Prostate gland (tissue), 2 donors: ENCODE measurements at places on chromosomes 3 and 15.

- DNase-seq = no peak
Observed at GRCh38 chr3:150296123-150296735, 111.9 kb upstream of the TSC22D2 start.

- peak; percentile 12 for DNase-seq
Observed at GRCh38 chr3:13850161-13850945, 29.5 kb downstream of the WNT7A start.

DNA sequence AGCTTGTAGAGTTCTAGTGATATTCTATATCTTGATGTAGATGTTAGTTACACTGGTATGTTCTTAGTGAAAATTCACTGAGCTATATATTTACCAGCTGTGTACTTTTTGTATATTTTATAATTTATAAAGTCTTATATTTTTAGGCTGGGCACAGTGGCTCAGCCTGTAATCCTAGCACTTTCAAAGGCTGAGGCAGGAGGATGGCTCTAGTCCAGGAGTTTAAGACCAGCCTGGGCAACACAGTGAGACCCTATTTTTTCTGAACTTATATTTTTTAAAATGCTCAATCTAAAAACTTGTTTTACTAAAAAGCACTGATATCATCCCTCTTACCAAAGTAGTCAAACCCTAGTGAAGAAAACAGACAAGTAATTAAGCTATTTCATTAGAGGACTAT is 5.1 kb downstream of the MYO9A start:
- DNase-seq = no peak

GRCh38 chr15:77118882-77119321 is 48.0 kb upstream of the TSPAN3 start:
- DNase-seq = peak; percentile 42

DNA sequence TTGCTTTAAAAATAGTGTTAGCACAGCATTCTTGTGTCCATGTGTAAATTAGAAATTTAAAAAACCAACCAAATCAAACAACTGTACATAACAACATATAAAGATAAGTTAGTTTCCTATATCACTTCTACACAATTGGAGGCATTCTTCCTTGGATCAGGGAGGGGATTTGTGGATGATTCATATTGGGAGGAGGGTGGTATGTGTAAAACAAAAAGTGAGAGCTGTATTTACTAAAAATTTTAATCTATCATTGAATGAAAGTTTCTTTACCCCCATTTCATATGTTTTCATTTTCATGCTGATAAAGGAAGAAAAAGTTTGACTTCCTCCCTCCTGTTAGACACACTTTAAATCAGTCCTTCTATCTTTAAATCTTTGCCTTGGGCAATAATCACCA is 325.0 kb downstream of the SATB1 start:
- DNase-seq = no peak

- DNase-seq = no peak
Observed at GRCh38 chr15:96230526-96231181, 99.8 kb upstream of the NR2F2 start.

DNA sequence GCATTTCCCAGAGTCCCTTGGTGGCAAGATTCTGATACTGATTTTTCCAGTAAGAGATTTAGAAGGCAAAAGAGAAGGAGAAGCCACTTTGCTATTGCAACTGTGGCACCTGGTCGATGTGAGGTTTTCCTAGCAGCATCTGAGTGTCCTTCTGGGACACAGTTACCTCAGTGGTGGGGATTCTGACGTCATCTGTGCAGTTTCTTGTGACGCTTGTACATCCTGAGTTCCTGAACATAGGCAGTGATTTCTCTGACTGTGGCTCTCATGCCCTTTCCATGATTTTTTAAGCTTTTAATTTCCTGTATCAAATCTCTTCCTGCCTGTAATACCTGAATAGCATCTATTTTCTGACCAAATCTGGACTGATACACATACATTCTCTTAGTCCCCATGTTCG is 8.9 kb downstream of the USP13 start:
- no peak for DNase-seq

DNA sequence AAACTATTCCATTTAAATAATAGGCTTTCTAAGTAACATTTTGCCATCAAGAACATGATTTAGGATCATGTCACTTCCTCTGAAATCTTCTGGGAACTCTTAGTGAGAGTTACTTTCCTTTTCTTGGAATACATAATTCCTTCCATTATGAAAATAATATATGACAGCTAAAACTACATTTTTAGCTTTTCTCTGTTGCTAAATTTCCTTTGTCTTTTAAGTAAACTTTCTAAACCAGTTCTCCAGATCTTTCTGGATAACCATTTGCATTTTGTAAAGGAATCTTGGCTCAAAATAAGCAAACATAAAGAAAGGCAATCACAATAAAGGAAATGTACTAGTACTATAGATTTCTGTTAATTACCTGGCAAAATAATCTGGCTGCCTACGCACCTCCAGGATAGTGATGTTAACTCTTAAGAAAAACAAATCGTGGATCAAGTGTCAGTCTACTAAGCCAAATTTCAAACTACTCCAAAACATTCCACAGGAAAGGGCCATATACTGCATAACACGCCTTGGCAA is 165.7 kb downstream of the ZNF385D start:
- no peak for DNase-seq

DNA sequence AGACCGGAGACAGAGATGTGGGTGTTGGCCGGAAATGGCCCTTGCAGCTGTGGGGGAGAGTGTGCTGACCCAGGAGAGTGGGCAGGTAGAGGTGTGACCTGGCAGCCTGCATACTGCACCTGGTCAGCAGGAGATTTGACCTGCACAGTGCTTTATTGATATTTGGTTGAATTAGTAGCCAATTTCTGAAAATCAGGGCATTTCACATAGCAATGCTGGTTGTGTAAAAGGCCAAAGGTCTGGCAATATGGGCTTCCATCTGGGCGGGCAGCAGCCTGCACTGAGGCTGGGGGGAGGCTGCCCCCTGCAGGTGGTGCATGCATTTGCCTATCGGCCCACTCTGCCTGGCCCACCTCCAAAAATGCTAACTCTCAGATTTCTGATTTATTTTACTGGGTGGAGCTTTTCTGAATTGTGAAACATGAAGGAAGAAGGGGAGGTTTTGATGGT is 9.4 kb upstream of the MGLL start:
- DNase-seq = no peak

DNA sequence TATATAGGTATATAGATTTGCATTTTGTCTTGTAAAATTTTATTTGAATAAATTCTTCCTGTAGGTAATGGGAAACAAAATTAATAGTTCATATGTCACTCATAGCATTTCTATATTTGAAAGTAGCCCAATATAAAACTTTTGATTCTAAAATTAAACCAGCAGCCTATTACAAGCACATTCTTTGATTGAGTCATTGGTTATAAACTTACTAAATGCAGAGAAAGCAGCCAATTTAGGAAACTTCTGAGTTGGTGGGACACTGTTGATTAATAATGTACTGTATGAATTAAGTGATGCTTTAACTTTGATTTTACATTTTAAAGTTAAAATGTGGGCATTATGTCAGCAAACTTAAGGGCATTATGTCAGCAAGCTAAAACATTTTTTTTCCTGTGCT is 34.5 kb downstream of the NR1D2 start:
- DNase-seq = no peak

DNA sequence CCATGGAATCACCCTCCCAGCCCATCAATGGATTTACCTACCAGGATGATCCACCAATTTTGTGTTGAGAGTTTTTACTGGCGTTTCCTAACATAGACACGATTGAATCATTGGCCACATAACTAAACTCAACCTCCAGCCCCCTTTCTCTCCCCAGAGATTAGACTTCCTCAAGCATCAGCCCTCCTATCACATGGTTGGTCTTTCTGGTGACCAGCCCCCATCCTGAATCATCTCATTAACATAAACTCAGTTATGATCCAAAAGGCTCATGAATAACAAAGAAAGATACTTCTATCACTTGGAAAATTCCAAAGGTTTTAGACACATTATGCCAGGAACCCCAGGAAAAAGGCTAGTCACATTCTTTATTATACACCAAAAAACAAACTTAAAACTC is 21.2 kb downstream of the PRKAR2A start:
- no peak for DNase-seq

DNA sequence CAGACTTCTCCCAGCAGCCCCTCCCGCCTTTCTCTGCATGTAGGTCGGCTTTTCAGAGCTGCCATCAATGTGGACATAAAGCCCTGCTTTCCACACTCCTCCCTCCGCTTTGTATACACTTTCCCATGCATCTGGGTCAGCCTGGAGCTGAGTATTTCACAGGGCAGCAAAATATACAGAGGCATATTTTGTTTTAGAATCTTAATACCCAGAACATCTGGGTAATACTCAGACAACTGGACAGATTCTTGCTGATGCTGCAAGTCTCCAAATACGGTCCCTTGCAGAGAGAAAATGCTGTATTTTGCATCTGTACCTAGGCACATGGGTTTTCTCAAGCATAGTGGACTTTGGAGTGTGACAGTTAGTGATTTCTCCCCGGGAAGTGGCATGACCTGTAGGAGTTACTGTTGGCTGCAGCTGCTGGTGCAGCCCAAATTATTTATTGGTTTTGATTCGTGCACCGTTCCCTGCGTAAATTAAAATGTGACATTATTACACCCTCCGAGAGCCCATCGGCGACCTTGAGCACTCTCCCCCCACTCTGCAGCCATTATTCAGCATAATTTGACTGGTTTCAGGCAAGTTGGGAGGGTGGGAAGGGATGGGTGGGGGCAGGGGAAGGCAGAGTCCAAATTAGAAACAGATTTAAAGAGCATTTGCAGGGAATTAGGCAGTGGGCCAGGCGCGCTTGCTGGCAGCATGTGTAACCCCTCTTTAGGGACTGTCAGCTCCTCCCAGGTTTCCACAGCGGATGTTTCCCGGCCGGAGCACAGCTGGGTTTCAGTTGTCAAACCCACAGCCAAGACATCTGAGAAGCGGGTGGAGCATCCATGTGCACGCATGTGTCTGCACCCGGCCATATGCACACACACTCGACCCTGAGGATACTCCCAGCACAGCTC is 100.8 kb downstream of the CPN2 start:
- no peak for DNase-seq

DNA sequence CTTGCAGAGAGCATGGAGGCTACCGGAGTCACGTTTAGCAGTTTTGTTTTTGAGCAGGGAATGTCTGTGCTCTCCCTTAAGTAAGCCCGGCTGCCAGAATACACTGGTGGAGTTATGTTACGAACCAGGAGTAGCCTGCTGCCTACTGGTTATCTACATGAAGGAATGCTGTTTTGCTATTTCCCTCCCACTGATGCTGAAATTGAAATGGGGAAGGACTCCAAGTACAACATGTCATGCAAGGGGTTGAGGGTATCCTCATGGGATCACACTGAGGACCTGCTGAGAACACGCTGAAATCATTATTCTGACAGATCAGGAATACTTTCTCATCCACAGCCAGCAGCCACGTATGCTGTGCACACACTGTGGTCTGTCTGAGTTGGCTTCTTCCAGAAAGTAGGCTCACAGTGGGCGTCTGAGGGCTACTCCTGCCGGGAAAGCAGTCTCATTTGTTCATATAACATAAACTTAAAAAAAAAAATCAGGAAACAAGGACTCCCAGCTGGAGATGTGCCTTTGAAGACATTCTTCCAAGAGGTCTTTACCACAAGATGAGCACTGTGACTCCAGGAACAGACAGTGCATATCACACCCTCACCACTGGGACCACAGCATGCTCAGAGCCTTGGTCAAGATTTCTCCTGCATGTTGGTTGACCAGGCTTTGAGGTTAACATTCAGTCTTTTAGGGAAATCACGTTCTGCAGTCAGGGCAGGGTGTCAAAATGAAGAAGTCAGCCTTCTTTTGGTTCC is 300.4 kb upstream of the RASGRP1 start:
- no peak for DNase-seq

DNA sequence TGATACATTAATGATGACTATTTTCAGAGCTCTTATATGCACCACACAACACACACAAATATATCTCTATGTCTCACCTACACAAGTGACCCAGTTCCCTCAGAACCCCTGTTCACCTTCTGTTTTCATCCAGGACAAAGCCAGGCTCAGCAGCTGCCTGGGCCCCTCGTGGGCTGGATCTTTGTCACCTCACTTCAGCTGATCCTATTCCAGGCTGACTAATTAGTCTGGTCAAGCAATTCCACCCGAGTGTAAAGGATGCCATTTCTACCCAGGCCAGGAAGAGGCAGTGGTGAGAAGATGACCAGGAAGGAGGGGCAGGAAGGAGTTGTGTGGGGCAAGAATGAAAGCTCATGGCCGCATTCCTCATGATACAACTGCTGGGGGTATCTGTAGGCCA is 62.3 kb downstream of the DHX30 start:
- DNase-seq = no peak

GRCh38 chr15:51289290-51289689 is 49.1 kb downstream of the CYP19A1 start:
- no peak for DNase-seq
